Epithelial cell of esophagus (primary cell): ENCODE measurements at places on chromosomes 1 and 21.

GRCh38 chr1:25758466-25759070 is 41.4 kb upstream of the SELENON start:
- no peak for DNase-seq

DNA sequence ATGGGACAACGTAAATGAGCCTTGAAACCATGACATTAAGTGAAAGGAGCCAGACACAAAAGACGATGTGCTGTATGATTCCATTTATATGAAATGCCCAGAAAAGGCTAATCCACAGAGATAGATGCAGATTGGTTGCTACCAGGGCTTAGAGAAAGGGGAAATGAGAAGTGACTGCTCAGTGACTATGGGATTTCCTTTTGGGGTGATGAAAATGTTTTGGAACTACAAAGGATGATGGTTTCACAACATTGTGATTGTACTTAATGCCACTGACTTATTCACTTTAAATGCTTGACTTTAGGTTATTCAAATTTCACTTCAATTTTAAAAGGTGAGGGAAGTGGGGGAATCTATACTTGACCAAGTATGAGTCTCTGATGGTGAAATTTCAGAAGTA is 414.3 kb downstream of the SETD4 start:
- DNase-seq, result no peak

GRCh38 chr21:45074048-45074817 is at the start of gene ADARB1:
ADARB1 (plus strand) TSS chr21:45074580; CDS start chr21:45171657, 97,077 bp downstream.
- peak; percentile 66 for DNase-seq

- DNase-seq, result no peak
Observed at GRCh38 chr1:81412954-81413353, 387.8 kb upstream of the ADGRL2 start.

GRCh38 chr1:177333936-177334595 is 163.3 kb downstream of the BRINP2 start:
- DNase-seq, result peak; percentile 35

DNA sequence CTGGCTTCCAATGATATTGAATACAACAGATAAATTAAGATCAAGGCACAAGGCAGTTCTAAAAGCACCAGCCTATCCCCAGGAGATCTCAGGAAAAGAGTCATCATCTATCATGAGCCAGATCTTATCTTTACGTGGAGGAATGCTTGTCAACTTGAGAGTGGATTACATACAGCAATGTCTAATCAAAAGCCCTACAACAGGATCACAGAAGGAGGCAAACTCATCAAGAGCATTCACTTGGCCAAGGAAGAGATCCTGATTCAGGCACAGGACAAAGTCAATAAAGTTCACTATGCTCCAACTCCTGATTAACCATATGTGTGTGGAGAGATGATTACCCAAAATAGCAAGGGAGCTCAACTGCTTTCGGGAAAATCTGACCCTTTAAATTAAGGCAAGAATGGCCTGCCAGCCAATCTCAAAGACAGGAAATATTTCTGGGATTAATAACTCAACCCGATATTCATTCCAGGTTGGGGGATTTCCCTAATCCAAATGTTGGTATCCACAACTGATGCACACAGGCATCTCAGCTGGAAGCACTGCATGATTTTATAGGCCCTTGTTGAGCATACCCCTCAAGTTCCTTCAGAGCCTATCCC is 33.7 kb downstream of the TBX15 start:
- no peak for DNase-seq

GRCh38 chr1:236636017-236636416 is 31.7 kb upstream of the HEATR1 start:
- DNase-seq, result no peak

- peak; percentile 69 for DNase-seq
Observed at GRCh38 chr1:55893155-55893554, 678.0 kb upstream of the USP24 start.

DNA sequence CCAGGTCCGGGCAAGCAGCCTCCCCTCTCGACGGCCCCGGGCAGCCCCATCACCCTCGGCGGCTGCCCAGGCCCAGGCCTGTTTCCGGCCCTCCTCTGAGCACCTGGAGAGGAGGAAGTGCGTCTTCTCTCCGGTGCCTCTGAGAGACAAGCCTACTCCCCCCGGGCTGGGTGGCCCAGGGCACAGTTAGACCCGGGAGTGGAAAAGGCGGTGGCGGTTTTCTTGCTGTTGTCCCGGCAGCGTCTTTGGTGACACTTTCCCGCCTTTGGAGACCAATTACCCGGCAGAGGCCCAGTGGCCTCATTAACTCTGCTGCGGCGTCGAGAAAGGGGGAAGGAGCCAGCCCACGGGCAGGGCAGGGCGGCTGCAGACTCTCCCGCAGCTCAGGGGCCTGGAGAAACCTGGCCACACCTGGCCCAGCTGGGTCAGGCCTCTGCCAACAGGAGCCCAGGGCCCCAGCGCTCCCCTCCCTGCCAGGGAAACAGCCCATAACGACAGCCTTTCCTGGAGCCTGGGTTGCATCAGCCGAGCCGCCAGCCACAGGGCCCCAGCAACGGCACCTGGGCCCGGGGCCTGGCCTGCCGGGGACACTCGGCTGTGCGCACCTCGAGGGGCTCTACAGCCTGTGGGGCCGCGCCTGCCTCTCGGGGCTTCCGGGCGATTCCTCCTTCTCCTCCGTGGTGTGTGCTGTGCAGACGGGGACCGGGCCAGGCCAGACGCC is 28.4 kb upstream of the C1orf159 start:
- peak; percentile 51 for DNase-seq

DNA sequence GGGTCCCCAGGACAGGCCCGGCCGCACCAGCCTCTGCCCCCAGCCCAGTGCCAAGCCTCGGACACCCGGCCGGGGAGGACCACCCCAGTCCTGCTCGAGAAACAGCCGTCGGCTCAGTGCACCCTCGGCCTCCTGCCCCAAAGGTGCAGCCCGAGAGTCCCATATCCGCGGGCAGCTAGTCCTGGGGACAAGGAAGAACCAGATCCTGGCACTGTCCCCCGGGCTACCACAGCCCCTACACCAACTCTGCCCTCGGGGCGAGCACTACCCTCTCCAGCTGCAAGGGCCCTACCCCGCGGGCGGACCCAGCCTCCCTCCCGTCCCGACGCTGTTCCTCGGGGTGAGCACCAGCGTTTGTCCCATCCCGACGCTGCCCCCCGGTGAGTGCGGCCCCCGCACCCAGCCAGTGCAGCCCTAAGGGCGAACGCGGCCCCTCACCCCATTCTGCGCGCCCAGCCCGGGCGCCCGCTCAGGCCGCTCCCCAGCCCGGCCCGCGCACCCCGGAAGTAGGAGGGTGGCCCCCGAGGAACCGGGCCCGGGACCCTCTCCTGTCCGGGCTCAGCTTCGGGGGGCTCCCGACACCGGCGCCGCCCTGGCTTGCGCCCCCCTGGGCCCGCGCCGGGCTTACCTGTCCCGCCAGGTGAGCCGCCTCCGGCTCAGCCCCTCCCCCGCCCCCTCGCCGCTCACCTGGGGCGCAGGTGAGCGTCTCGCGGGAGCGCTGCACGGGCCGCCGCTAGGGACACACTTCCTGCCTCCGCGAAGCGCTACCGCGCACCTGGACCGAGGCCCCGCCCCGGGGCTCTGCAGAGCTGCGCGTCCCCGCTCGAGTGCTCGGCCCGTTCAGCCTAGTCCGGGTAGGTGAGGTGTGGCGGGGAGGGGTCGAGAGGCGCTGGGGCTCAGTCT is at the start of gene KDF1:
KDF1 (minus strand) TSS at position 747 of the 903 bp plus-strand sequence. CDS start 8,088 bp downstream, outside the sequence.
- DNase-seq, result peak; percentile 92

- peak; percentile 60 for DNase-seq
Observed at GRCh38 chr1:54070171-54070837, 16.9 kb downstream of the TCEANC2 start.

GRCh38 chr1:217586586-217586985 is 44.3 kb downstream of the GPATCH2 start:
- no peak for DNase-seq

DNA sequence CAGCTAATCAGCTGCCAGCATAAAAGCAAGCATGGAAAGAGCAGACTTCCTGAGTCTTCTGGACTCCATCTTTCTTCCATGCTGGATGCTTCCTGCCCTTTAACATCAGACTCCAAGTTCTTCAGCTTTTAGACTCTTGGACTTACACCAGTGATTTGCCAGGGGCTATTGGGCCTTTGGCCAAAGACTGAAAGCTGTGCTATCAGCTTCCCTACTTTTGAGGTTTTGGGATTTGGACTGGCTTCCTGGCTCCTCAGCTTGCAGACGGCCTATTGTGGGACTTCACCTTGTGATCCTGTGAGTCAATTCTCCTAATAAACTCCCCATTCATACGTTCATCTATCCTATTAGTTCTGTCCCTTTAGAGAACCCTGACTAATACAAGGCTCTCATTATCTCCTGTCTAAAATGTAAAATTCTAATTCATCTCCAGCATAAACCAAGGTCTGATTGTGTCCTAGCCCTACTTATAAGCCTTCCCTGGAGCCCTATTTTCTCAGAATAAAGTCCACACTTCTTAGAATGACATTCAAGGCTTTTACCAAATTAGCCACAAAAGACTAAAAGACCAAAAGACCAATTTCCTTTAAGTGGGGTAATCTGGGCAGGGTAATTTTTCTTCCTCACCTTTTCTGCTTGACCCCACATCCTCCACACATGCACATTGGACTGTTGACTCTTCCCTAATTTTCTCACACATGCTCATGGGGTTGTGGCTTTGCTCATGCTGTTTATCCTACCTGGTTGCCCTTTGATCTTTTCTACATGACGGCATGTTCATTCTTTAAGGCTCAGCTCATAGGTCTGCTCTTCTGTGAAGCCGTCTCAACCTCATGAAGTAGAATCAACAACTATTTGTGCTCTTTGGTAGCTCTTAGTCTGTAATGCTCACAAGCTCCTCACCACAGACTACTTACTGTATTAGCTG is 18.1 kb upstream of the ENAH start:
- DNase-seq, result no peak

DNA sequence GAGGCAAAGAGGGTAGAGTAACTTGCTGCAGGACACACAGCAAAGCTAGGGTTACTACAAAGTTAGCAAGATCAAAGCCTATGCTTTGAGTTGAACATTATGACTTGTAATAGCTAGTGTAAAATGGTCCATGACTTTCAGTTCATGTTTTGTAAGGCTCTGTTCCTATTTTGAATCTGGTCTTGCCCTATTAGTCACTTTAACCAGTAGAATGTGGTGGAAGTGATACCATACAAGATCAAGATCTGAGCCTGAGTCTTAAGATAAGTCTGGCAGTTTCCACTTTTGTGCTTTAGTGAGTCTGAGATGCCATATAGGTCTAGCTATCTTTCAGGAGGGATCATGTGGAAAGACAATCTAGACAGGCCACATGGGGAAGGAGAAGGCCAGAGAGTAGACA is 282.1 kb upstream of the BRINP3 start:
- DNase-seq, result no peak

GRCh38 chr1:6348511-6349191 is 44.9 kb downstream of the ACOT7 start:
- DNase-seq, result peak; percentile 62

GRCh38 chr1:87594736-87595383 is 266.2 kb downstream of the LMO4 start:
- no peak for DNase-seq

GRCh38 chr1:104315823-104316222 is 566.1 kb downstream of the AMY1C start:
- DNase-seq, result no peak

DNA sequence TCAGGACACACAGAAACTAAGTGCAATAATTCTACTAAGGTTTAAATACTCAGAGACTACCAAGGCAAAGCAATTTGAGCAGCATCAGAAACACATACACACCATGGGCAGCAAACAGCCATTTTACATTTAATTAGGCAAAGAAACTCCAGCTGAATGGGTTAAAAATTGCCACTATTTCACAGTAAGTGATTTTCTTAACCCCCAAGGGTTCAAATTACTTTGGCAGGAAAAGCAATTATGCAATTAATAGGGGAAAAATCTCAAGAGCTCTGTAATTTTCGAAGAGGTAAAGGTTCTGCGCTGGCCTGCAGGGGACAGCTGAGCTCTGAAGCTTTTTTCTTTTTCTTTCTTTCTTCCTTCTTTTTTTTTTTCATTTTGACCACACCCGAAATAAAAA is 206.2 kb upstream of the RRP15 start:
- DNase-seq, result no peak

DNA sequence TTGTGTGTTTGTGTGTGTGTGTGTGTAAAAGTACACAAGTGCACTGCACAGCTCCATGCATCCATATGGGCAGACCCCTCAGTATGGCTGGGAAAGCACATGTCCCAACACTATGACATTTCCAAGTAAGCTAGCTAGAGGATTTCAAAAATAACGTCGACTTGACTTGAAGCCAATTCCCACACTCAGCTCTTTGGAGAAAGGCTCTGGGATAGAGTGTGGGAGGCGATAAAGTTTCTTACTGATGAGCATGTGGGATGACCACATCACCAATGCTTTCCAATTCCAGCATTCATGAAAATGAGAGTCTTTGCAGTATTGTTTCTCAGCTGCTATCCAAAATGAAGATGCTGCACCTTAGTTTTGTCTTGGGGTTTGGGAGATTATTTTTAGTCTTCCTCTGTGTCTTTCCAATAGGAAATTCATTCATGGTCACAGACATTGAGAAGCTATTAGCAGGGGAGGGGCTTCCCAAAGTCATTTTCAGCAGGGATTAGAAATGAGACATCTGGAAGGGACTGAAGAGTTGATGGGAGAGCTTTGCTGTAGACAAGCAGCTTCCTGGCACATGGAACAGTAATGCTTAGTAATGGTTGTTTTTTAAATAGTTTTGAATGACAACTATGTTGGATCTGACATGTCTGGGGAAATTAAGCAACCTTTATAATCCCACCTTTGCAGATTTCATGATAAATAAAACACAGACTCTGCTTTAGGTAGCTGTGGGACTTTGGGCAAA is 143.5 kb downstream of the ASTN1 start:
- no peak for DNase-seq

- DNase-seq, result no peak
Observed at GRCh38 chr1:155761736-155762405, 73.0 kb downstream of the DAP3 start.

GRCh38 chr1:222546548-222547259 is 1.2 kb downstream of the HHIPL2 start:
- DNase-seq, result peak; percentile 90

GRCh38 chr1:166869318-166870099 is 6.6 kb downstream of the TADA1 start:
- no peak for DNase-seq

GRCh38 chr1:2840036-2840809 is 38.7 kb upstream of the TTC34 start:
- no peak for DNase-seq

- no peak for DNase-seq
Observed at GRCh38 chr1:205339717-205340116, 17.0 kb downstream of the KLHDC8A start.

- no peak for DNase-seq
Observed at GRCh38 chr1:86861424-86861823, 52.5 kb downstream of the SELENOF start.

GRCh38 chr1:185073725-185074124 is 28.4 kb downstream of the RNF2 start:
- no peak for DNase-seq

- DNase-seq, result no peak
Observed at GRCh38 chr1:27036718-27037117, 24.1 kb upstream of the TENT5B start.

DNA sequence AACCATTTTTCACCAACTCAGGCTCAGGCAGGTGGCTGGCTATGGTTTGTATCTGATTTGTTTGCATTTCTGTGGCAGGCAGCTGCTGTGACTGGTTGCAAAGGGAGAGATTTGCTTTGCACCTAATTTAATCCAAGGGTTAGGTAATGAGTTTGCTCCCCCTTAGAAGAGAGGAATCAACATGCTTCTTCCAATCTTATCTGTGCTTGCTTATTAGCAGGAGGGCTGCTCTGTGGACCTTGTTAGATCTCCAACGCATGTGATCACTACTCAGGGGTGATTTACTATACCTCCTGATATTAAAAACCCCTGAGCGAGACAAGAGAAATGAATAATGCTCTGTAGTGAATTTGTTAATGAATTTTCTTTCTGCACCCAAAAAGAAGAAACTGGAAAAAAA is 20.5 kb downstream of the OLFML3 start:
- DNase-seq, result no peak

GRCh38 chr1:215744419-215744818 is 177.3 kb downstream of the KCTD3 start:
- no peak for DNase-seq
